ENCODE measurements at places on chromosomes 2 and 18. TPM values are rescaled to one million over a fixed set of nuclear protein-coding genes. Genes with fewer than 3 reads are reported as not detected.

- no peak for DNase-seq
These were observed 42.1 kb upstream of the GAREM2 start for GRCh38 chr2:26130763-26131162.

DSC1 gene
- total RNA-seq = not detected

SERPINB11 gene
- not detected for total RNA-seq

- DNase-seq = peak; percentile 84
These were observed 169.8 kb downstream of the MREG start for GRCh38 chr2:215843579-215843978.

- DNase-seq = peak; percentile 71
These were observed 52.5 kb downstream of the SDC1 start for GRCh38 chr2:20172273-20173055.

Measured in MCF 10A (cell line).